Fibroblast of lung (primary cell): ENCODE measurements at places on chromosomes 2 and 18. TPM values are rescaled to one million over a fixed set of nuclear protein-coding genes. Genes with fewer than 3 reads are reported as not detected.

DNA sequence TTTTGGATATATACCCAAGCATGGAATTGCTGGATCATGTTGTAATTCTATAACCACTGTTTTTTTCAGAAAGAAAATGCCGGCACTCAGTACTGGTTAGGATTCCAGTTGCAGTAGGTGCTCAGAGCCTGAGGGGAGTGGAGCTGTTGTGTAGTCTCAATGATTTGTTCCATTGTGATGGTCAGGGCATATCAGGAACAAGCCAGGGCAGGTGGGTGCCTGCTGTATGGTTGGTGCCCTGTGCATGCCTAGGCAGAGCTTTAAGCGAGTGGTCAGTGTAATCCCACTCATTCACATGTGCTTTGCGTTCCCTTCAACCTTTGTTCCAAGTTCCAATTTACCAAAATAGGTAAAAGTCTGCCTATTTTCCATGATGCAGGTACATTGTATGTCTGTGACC, 100.9 kb downstream of the FHOD3 start:
- no peak overlapping the region for H3K27ac ChIP-seq
- no peak for DNase-seq
- no peaks in the 10 kb centered on the region for H3K27me3 ChIP-seq
- H3K4me3 ChIP-seq, result no peak overlapping the region
- H3K36me3 ChIP-seq, result no peaks in the 10 kb centered on the region
- H3K4me1 ChIP-seq, result no peaks in the 10 kb centered on the region

DNA sequence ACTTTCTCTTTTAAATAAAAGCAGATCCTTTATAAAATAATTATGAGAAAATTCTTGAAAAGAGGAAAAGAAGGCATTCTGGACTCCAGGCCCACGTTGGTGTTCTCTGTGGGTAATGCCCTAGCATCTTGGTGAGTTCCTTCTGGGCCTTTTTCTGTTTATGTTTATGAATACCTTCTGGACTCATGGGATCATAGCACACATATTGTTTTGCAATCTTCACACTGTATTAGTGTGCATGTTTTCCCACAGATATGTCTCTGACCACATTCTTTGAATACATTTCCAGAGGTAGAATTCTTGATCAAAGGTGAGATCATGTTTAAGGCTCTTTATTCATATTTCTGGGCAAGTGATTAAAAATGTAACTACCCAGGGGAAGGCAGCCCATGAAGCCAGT, 15.9 kb downstream of the GLI2 start:
- peak; percentile 19 for DNase-seq
- no peaks in the 10 kb centered on the region for H3K4me1 ChIP-seq
- no peaks in the 10 kb centered on the region for H3K36me3 ChIP-seq
- no peak overlapping the region for H3K4me3 ChIP-seq

DNA sequence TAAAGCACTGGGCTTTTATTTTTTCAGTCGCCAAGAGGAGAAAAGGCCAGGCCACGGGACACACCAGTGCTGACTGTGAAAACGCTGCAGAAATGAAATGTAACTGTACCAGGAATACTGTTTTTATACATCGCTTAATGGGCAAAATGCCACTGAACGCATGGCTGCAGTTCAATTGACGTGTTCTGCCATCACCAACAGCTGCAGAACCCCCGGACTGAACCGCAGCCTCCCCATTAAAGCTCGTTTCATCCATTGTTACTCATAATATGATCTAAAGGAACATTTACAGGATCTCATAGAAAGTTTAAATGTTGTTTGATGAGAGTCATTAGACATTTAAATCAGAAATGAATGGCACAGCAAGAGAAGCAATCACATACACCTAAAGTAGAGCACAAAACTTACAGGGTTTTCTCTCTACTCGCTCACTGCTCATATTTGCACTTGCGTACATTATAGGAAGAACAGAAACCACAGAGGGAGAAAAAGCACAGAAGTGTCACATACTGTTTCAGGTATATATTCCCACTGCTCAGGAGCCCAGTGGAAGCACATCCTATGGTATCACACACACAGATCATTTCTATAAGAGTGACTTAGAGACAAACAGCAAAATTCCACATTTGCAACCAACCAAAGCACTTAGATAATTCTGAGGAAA, 35.3 kb downstream of the TCF4 start:
- H3K36me3 ChIP-seq, result no peaks in the 10 kb centered on the region
- no peak overlapping the region for H3K4me3 ChIP-seq
- H3K27me3 ChIP-seq, result no peaks in the 10 kb centered on the region

The GKN2 gene
- not detected in 2 replicates for total RNA-seq

The PIEZO2 gene
- total RNA-seq, result 6.6 and 32.9 TPM in 2 replicates

- no peaks in the 10 kb centered on the region for H3K36me3 ChIP-seq
- H3K27me3 ChIP-seq, result no peaks in the 10 kb centered on the region
- no peak overlapping the region for H3K27ac ChIP-seq
- H3K4me1 ChIP-seq, result no peaks in the 10 kb centered on the region
- DNase-seq, result no peak
These were observed 153.6 kb upstream of the CBLN2 start for GRCh38 chr18:72697706-72698105.
